ENCODE measurements at places on chromosomes 1 and 21. TPM values are rescaled to one million over a fixed set of nuclear protein-coding genes. Genes with fewer than 3 reads are reported as not detected.

GRCh38 chr1:83694449-83694848 is 304.5 kb downstream of the TTLL7 start:
- no peak for DNase-seq

DNA sequence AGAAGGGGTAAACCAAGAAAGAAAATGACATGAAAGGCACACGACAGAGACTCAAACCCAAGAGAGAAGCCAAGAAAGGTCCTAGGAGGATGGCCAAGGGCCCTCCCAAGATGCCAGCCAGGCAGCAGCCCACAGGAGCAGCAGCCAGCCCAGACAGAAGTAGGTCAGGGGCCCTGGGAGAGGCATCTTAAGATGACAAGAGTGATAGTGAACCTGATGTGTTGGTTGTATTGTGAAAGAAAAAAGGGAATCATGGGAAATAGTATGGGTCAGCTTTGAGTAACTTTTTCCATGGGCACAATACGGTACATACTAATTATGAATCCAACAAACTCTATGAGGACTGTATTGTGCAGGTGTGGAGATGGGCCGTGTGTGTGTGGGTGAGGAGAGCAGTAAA is 3.3 kb downstream of the CCSAP start:
- DNase-seq, result no peak

GRCh38 chr1:107964336-107965109 is 457 bp downstream of the VAV3 start:
- DNase-seq, result no peak

DNA sequence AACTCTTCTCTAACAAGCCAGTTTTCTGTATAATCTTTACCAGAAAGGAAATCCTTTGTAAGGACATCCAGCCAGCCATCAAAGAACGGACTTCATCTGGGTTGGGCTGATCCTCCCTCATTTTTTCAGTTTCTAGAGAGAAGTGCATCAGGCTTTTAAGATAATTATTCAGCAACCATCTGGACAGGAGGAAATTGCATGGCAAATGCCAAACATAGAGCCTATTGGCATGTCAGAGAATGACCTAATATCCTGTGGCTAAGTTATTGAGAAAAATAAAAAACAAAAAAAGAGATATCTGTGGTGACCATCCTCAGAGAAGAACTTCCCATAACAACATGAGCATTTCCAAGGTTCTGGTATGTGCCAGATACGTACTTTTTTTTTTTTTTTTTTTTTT is 74.9 kb upstream of the BEND5 start:
- no peak for DNase-seq

DPT gene
- 70.2 TPM for polyA plus RNA-seq

DNA sequence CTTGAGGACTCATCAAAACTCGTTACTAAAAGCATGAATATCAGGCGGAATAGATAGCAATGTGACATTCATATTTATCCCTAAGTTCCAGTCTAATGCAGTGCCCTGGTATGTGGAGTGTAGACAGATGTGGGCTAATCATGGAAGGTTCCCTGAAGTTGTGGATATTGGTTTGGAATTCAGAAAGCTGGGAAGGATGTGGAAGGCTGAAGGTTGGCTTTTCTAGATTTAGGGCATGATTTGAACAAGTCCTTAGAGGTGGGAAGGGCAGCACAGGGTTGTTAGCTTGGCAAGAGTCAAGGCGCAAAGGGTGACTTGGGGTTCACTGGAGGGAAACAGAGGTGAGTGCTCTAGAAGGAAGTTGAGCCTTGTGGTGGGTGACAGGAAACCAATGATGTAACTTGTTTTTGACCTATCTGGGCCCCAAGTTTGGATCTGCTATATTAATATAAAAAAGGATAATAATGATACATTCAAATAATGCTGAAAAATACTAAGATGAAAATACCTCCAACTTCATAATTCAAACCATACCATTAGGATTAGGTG is 21.9 kb downstream of the LGALS8 start:
- DNase-seq, result no peak

IFT25 gene
- polyA plus RNA-seq, result 22.5 TPM

GRCh38 chr1:119504831-119505230 is 2.2 kb upstream of the HSD3B1 start:
- no peak for DNase-seq

SYNC gene
- 51.6 TPM for polyA plus RNA-seq

Data from hindlimb muscle (tissue), 1 donor.